ENCODE measurements at places on chromosomes 5 and 9. TPM values are rescaled to one million over a fixed set of nuclear protein-coding genes. Genes with fewer than 3 reads are reported as not detected.
A peak's percentile ranks its signal among the peaks of the same experiment; 100 is the strongest.

DNA sequence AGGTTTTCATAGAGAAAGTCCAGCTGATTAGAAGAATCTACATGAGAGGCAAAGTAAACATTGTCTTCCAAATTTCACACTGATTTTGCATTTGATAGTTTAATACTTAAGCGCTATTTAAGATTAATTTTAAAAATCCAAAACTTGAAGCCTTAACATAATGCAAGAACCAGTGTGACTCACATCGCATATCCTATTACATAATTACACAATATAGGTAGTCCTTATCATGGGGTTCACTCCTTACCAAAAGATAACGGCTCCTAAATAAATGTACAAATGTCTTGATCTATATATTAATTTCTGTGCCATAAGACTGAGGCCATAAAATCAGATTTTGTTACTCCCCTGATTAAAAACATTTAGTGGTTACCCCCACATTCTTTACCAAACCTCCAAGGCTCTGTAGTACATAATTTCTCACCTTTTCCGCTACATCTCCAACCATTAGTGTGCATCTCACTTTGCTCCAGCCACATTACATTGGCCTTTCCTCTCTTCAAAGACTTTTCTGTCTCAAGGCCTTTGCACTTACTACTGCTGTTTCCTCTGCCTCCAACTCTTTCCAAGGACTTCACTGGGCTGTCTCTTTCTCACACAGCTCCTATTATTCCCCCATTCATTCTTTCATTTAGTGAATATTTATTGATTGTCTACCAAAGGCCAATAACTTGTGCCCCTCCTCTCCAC is 1.0 kb downstream of the RIOK2 start:
- no peak overlapping the region for H3K27ac ChIP-seq
- peaks cover 8% of the 10 kb centered on the region for H3K4me1 ChIP-seq
- H3K27me3 ChIP-seq: no peaks in the 10 kb centered on the region
- H3K4me3 ChIP-seq: peak overlapping the region; percentile 74

Gene KIF4B
- not detected for total RNA-seq

DNA sequence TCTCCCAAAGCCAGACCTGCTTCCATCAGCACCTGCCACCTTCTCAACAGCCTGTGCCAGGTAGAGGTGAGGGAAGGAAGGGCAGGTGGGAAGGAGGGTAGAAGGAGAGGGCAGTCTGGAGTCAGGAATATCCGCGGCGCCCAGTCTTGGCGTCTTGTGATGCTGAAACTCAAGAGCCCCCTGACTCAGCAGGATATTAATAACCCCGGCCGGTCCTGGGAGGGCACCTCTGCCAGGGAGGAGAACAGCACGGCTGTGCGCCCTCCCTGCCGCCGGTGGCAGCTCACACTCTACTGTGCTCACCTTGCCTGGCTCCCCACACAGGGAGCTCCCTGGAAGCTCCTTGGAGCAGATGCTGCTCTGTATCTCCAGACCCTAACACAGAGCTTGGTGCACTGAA is 11.6 kb upstream of the NTNG2 start:
- H3K4me3 ChIP-seq: no peak overlapping the region
- DNase-seq: no peak
- no peaks in the 10 kb centered on the region for H3K4me1 ChIP-seq
- H3K27ac ChIP-seq: no peak overlapping the region

DNA sequence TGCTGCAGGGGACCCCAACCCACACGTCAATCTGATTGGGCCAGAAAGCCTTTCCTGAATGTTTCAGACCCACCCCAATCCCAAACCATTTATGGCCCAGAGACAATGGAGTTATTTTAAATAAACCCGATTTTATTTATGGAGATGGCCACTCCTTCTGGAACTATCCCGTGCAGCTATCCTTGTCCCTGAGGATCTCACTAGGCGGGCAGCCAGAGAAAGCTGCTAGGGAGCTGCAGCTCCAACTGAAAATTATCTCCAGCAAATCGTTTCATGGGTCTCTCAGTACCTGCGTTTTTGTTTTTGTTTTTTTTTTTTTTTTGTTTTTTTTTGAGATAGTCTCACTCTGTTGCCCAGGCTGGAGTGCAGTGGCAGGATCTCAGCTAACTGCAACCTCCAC is 23.0 kb downstream of the C1QTNF2 start:
- H3K36me3 ChIP-seq: no peaks in the 10 kb centered on the region
- no peak overlapping the region for H3K27ac ChIP-seq
- no peak for DNase-seq
- H3K4me1 ChIP-seq: no peaks in the 10 kb centered on the region
- no peak overlapping the region for H3K4me3 ChIP-seq

DNA sequence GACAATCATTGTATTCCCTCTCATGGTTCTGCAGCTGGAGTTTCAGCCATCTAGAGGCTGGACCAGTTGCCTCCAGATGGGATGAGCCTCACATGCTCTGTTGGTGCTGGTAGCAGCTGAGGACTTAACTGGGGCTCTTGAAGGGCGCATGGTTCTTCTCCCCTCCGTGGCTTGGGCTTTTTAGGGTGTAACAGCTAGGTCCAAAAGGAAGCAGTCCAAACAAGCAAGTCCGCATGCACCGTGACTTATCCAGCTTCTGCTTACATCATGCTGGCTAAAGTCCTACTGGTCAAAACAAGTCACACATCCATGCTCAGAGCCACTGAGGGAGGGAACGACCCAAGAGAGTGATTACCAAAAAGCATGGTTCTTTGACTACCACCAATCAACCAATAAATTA is 31.6 kb upstream of the SH3RF2 start:
- no peaks in the 10 kb centered on the region for H3K36me3 ChIP-seq
- H3K27ac ChIP-seq: no peak overlapping the region
- no peak for DNase-seq
- H3K4me3 ChIP-seq: no peak overlapping the region
- no peaks in the 10 kb centered on the region for H3K27me3 ChIP-seq

DNA sequence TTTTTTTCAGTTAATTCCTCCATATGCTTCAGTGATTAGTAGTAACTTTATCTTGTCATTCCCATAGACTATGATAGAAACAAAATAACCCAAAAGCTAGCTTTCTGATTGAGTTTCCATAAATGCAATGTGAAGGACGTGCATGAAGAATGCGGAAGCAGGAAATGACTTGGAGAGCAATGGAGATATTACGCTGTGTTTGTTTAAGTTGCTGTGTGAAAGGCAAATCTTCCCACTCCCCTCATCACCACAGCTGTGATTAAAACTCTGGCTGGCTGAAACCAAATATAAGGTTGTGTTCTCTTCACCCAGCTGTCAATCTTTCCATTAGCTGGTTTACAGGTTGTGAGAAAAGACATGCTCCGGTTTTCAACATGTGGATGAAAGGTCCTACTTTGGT is 83.9 kb downstream of the NR2F1-AS1 start:
- H3K27ac ChIP-seq: no peak overlapping the region
- no peaks in the 10 kb centered on the region for H3K4me1 ChIP-seq
- H3K4me3 ChIP-seq: no peak overlapping the region
- no peaks in the 10 kb centered on the region for H3K36me3 ChIP-seq
- H3K27me3 ChIP-seq: peaks cover 45% of the 10 kb centered on the region
- peak; percentile 81 for DNase-seq

GRCh38 chr5:174229514-174230370 is 184.2 kb downstream of the NSG2 start:
- peak; percentile 31 for DNase-seq
- H3K27me3 ChIP-seq: no peaks in the 10 kb centered on the region
- H3K27ac ChIP-seq: no peak overlapping the region
- H3K36me3 ChIP-seq: no peaks in the 10 kb centered on the region
- H3K4me1 ChIP-seq: no peaks in the 10 kb centered on the region
- H3K4me3 ChIP-seq: no peak overlapping the region

DNA sequence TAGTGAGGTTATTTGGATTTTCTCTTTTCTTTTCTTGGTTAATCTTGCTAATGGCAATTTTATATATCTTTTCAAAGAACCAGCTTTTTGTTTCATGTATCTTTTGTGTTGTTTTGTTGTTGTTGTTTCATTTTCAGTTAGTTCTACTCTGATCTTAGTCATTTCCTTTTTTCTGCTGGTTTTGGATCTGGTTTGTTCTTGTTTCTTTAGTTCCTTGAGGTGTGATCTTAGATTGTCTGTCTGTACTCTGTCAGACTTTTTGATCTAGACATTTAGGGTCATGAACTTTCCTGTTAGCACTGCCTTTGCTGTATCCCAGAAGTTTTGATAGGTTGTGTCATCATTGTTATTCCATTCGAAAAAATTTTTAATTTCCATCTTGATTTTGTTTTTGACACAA is 399.7 kb downstream of the TLE1 start:
- no peak for DNase-seq
- H3K4me1 ChIP-seq: no peaks in the 10 kb centered on the region
- H3K27me3 ChIP-seq: no peaks in the 10 kb centered on the region

- no peak overlapping the region for H3K4me3 ChIP-seq
- H3K27me3 ChIP-seq: no peaks in the 10 kb centered on the region
- no peak for DNase-seq
Measured at GRCh38 chr9:19485193-19485592, 76.4 kb downstream of the ACER2 start.
